Stimulated activated CD4-positive, alpha-beta T cell treated with anti-CD3 and anti-CD28 coated beads, Interleukin-1b, Interleukin-23, amount 100 ng/mL, for 48 hours (primary cell): ENCODE measurements at places on chromosomes 3 and 15.

DNA sequence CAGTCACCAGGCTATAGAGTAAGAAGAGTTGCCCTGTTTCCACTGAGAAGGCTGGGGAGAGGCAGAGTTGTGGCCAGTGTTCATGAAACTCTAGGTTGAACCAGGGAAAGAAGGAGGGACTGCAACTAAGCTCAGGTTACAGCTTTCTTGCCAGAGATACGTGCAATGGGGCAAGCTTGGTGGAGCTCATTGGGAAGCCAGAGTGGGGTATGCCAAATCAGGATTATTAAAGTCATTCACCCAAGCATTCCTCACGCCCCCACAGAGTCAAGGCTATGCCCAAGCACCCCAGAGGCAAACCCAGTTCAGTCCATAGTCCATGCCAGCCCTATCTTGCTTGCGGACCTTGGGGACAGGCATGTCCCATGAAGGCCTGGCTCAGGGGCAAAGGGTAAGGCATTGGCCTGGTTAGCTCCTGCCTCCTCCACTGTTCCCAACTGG, 17.6 kb downstream of the SLC6A20 start:
- no peak for DNase-seq

DNA sequence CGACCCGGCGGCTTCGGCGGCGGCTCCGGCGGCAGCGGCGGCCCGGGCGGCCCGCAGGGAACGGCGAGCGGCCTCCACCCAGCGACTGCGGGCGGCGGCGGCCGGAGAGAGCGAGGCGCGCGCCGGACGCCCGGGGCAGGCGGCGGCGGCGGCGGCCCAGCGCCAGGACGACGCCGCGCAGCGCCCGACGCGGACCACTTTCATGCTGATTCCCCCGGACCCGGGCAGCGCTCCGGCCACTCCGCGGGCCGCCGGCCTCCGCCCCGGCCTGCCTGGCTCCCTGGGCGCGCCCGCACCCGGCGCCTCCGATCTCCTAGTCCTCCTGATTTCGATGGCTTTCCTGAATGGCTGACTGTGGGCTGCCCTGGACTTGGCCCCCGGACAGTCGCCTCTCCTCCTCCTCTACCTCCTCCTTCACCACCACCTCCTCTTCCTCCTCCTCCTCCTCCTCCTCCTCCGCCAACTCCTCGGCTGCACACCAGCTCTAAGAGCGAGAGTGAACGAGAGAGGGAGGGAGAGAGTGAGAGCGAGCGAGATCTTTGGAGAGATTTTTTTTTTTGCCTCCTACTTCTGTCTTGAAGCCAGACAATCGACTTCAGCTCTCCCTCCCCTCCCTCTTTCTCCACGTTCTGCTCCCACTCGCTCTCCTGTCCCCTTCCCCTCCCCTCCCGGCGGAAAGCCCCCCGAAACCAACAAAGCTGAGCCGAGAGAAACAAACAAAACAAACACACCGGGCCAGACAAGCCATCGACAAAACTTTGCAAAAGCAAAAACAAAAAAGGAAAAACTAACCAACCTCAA, 844 bp downstream of the NR2F2 start:
- no peak for DNase-seq

DNA sequence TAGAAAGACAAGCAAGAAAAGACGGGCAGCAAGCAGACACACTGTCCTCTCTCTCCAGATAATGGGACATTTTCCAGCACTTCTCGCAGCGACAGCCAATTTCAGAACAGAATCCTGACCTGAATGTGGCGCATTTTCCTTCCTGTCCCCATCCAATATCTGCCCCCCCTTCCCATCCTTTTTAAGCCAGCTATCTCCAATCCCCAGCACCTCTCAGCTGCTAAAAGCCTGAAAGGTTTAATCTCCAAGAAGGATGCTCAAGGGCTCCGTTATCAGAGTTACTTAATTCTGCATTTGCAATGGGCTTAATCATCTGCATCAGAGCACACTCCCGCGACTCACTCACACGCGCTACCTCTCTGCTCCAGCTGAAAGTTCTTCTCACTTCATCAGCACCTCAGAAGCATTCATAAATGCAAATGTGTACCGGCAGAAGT, 50.5 kb downstream of the SRGAP3 start:
- DNase-seq: no peak

DNA sequence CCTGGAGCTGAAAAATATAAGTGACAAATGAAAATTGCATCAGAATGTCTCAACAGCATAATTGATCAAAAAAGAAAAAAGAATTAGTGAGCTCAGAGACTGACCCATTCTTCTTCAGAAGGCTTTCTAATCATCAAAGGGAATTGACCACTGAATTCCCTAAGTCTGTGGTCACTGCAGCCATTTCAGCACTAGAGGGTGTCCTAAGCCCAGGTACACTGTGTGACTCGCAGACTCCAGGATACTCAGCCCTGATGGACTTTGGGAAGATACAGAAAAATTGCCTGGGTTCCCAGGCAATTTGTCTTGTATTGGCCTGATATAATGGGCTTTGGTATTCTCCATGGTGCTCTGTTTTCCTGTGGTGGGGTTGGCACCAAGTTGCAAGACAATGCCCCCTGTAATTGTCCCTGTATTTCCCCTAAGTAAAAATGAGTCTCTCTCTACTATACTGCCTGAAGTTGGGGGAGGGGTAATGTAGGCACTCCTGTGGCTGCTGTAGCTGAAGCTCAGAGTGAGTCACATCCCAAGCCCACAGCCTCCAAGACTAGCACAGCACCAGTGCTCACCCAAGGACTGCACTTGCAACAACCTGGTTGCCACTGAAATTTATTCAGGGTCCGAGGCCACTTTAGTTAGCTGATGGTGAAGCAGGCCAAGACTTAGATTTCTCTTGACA, 256.0 kb upstream of the STAC start:
- no peak for DNase-seq

DNA sequence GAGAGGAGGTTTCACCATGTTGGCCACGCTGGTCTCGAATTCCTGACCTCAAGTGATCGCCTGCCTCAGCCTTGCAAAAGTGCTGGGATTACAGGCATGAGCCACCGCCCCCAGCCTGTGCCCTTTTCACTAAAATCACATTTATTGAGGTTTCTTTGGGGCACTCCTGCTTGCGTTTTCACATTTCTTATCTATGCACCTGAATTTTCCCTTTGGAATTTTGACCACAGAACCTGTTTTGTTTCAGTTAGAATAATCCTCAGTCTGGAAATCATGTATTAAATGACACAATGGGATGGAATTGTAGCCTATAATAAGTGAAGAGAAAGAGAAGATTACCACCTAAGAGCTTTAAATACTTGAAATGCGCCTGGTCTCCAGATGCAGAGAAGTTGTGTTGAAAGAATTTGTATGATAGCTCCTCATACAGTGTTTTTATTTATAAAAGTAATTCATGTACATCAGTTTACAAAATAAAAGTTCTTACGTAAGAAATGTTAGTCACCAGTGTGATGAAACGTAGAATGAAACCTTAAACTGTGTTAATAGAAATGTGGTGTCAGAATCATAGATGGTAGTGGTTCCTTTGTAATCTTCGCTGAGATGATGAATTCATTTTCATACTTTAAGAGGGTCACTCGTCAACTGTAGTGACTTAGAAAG, 107.0 kb downstream of the TCF12 start:
- DNase-seq: no peak

DNA sequence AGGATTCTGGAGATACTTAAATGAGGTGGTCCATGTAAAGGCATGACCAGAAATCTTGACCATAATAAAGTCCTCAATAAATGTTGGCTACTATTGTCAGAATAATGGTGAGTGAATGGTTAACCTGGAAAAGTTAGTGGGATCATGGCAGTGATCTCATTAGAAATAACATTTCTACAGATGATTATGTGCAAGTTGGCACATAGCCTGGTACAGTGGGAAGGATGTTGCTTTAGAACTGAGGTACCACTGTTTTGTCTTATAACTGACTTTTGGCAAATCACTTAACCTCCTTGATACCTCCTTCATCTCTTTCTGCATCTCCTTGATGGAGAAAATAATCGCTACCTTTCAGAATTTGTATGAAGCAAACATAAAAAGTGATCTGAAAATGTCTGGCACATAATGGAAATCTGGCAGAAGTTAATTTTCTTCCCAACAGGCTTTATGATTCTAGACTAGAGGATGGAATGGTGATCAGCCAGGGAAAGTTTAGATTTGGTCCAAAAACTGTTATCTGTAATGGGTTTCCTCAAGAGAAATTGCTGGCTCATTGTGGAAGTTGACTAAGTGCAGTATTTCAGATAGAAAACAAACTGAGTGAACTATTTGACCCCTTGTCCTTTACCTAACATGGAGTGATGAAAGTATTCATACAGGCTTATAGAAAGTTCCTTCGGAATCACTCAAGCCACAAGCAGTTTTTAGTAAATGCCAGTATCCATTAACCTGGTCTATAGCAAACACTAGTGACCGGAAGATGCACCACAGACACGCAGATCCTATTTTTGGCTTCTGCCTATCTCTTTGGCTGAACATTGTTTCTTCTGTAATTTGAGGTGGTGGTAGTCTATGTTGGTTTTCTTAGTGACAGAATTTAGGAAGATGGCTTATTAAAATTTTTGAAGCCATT, 449.6 kb upstream of the TGFBR2 start:
- DNase-seq: no peak

DNA sequence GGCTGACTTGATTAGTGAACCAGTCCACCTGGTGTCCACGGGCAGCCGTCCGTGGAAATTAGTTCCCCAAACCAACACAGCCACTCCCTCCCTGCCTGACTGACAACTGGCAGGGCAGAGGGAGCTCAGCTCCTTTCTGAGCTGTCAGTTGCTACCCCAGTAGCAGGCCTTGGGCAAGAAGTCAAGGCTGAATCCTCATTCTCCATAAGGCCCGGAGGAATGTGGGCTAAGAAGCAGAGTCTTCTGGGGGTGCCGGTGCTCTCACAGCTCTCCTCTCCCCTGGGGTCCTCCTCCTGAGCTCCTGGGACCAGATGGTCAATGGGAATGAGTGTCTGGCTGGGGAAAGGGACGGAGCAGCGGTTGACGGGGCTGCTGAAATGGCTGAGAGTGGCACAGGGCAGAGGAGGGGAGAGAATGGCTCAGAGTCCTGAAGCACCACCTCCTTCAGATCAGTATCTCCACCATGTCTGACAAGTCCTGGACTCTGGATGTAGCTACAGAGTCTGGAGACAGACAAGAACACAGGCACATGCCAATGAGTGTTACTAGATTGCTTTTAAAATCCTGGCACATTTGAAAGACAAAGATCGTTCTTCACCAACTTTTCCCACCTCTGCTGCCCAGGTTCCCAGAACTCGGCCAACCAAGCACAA, 16.9 kb downstream of the AMOTL2 start:
- DNase-seq: no peak

GRCh38 chr3:154175041-154175440, 53.9 kb downstream of the ARHGEF26 start:
- no peak for DNase-seq

DNA sequence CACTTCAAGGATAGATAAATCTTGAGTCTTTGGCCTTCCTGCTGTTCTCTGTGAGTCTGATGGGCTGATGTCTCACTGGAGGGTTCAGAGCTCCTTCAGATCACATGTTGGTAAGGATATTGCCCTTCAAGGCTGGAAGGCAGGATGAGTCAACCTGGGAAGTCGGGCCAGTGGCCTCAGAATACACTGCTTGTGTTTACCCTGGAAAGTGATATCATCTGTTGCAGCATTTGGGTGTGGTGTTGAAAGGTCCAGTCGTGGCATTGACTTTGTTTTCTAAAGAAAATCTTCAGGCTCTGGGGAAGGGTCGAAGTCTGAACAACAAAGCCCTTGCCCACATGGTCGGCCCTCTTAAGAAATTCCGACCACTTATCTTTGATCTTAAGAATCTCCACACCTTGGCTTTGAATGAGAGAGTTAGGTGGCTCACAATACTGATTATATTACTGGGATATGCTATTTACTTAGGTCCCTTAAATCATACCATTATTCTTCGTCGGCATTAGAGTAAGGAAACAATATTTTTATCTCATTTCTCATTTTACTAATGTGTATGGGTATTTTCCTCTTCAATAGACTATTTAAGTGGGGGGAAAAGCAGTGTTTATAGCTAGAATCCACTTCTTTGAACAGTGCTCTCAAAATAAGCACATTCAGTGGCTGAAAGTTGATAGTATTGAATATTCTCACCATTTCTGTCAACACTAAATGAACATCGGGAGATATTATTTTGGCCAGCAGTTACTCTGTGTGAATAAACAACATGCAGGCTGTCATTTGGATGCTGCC, 303.9 kb upstream of the RASGRP1 start:
- no peak for DNase-seq

- DNase-seq: no peak
Measured at GRCh38 chr3:27462228-27462627, 22.0 kb downstream of the SLC4A7 start.

DNA sequence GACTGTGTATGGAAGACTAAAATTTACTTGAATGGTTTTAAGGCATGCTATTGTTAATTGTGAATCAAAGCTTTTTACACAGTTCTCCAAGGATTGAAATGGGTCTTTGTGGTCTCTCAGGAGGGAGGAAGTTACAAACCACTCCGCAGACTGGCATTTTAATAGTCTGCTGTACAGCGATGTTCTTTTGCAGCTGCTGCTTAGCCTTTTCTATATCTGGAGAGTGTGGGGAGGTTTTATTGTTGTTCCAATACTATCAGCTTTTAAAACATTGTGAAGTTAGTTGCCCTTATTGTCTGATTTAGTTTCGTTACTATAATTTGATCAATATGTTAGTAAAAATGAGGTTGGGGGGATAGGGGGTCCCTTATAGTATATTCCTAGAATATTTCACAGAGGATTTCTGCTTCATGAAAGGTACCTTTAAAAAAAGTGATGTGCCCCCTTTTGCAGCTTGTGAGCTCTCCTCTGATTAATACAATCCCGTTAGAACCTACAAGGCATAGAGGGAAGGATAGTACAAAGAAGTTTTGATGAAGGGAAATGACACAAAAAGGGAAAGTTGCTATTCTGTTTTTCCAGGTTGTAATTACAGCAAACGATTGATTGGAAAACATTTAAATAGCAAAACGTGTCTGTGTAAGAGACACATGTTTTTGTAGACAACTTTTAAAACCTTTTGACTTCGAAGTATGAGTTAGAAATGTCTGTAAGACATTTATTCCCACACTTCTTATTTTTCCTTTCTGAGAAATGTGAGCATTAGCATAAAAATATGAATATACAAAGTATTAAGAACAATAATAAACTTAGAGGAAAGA, 158.3 kb upstream of the CGNL1 start:
- DNase-seq: no peak

DNA sequence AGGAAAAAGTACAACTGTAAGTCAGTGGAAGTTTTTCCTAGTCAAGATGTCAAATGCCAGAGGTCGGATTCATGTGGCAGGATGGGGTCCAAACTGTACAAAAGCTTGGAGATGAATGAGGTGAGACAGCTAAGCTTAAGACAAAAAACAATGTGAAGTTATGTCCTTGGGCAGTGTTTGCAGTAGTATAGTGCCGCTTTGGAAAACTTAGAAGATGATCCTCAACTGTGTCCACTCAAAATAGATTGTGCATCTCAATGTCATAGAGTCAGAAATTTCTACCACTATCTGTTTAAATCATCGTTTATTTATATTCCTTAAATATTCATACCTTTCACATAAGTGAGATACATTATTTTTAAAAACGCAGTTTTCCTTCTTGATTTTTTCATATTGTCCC, 77.3 kb downstream of the MBNL1 start:
- DNase-seq: no peak

DNA sequence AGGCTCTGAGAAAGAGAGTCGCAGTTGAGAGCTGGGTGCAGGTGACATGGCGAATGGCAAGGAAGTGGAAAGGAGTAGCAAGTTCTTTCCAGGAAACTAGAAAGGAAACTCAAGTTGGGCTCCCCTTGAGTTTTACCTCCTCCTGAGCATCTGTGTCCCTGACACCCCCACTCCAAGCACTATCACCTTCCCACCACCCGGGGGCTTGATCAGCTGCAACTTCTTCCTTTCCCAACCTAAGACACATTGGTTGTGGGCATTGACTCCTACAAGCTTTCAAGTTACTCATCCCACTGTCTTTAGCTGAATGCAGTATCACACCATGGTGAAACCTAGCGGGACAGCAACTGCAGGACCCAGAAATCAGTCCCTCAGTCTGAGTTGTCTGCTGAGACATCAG, 256.6 kb upstream of the NR2F2 start:
- no peak for DNase-seq
